ENCODE measurements at places on chromosomes 1 and 21.

DNA sequence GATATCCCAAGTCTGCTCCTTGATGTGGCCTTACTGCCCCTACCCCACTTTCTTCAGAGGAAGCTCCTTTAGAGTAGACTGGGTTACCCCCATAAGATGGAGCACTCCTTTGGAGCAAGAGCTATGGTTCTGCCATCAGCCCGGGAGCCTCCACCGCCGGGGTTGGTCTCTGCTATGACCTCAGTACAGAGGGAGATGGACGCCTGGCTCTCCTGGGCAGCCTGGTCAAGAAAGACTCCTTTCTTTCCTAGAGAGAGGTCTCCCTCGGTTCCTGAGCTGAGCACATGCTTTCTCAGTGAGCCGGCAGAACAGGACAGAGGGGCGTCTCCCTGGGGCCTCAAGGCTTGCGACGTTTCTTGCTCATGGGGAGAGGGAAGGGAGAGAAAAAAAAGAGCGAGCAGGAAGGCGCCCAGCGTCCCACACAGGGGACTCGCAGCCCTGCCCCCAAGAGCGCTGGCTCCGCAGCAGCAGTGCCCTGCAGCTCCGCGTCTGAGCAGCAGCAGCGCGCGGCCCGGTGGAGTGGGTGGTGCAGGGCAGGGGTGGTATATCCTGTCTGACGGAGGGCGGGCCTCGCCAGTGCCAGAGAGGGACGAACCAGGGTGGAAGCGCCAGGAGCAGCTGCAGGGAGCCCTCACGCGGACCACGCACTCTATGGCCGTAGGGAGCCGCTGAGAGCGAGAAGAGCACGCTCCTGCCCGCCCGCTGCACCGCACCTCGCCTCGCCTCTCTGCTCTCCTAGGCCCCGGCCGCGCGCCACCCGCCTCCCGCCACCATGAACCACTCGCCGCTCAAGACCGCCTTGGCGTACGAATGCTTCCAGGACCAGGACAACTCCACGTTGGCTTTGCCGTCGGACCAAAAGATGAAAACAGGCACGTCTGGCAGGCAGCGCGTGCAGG is at the start of gene PKP1:
TSS of gene PKP1 (plus strand) at position 576 of the 899 bp plus-strand sequence. CDS start at position 773, 197 bp downstream.
- DNase-seq = no peak

- no peak for DNase-seq
Observed at GRCh38 chr1:173122344-173122935, 71.7 kb upstream of the TNFSF18 start.

- no peak for DNase-seq
Observed at GRCh38 chr1:68623700-68624099, 126.8 kb upstream of the DEPDC1 start.

DNA sequence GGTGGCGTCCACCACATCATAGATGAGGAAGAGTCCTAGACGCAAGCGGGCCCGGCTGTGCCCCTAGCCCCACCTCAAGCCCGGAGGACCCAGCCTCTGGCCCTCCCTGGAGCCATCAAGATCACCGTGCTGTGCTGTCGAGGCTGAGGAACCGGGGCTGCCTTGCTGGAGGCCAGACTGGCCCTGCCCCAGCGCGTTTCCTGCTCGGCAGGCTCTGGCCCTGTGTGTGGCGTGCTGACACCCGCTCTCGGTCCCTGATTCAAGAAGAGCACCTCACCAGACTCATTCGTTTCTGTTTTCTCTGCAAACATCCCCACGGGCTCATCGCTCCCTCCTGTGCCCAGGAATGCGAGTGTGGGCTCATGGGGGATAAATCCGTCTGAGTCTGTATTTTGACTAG is 51.1 kb downstream of the GLIS1 start:
- DNase-seq = no peak

- DNase-seq = no peak
Observed at GRCh38 chr1:5744341-5744740, 247.9 kb downstream of the NPHP4 start.

DNA sequence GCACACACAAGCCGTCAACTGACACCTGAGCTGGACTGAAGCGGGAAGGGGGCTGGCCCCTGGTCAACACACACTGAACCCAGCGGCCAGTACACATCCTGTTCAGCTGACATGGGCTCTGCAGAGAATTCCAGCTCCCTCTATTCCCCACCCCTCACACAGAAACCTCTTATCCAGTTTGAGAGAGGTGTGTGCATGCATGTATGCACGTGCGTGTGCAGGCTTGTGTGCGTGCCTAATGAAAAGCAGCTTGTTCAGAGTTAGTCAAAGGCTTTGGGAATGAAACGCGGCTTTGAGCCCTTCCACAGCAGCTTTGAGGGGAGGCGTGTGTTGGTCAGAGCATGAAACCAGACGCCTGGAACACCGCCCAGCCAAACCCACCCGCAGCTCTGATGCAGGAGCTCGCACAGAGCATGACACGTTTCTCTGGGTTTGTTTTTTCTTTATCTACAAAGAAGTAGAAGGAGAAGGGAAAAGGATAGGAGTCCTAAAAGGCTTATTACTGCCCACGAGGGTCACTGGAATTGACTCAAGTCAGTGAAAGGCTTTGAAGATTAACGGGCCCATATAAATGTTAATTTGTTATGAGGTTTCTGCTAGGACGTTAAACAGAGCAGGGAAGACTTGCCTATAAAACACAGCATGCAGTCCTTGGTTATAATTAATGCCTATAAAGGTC is 184.2 kb downstream of the ETS2 start:
- DNase-seq = no peak

DNA sequence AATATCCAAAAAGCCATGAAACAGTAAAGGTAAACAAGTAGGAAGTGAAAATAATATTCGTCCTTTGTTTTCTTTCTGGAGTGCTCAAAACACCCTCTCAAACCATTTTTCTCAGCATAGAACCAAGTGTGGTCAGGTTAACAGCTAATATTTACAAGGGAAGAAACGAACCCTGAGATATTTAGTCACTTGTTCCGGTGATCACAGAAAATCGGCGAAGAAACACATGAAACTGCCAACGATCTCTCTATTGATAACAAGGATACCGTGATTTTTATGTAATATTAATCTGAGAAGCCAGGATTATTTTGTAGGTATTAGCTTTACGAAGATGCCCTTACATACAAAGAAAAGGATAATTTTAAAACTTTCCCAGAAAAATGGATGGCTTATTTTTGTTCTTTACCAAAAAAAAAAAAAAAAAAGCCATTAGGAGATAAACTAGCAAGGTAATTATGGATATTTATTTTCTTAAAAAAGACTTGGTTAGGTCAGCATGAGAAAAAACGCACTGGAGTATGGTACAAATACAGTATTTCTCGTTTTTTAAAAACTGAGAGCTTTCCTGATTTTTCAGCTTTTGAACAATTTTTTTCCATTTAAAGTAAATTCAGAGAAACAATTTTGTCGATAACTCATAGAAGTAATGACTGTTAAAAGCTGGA is 107.3 kb upstream of the HNRNPU start:
- DNase-seq = no peak

DNA sequence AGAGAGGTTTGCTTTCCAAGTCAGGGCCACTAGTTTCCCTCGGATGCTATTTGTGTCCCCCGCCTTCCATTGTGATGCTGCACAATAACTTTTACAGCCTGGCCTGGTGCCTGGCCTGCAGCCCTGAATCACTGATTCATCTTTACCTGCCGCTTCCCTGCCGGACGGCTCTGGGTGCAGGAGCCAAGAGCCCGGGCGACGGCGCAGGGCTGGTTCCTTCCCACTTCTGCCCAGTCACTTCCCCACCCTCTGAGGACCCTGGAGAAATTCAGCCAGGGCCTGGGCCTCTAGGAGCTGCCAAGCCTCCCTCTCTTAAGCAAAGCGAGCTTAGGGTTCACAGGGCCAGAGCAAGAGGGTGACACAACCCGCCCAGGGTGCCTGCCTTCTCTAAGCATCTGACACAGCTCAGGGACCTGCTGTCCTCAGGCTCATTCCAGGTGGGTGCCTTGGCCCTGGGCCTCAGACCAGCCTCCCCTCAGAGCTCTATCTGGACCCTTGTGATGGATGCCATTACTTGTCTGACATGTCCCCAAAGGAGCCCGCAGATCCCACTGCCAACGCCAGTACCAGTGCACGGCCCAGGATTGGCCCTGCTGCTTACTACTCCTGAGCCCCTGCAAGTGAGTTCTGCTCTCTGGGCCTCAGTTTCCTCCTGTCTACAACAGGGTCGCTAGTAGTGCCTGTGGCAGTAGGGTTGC is 381.0 kb upstream of the VAMP3 start:
- no peak for DNase-seq

GRCh38 chr21:36518883-36519492 is 39.1 kb upstream of the CLDN14 start:
- DNase-seq = no peak

DNA sequence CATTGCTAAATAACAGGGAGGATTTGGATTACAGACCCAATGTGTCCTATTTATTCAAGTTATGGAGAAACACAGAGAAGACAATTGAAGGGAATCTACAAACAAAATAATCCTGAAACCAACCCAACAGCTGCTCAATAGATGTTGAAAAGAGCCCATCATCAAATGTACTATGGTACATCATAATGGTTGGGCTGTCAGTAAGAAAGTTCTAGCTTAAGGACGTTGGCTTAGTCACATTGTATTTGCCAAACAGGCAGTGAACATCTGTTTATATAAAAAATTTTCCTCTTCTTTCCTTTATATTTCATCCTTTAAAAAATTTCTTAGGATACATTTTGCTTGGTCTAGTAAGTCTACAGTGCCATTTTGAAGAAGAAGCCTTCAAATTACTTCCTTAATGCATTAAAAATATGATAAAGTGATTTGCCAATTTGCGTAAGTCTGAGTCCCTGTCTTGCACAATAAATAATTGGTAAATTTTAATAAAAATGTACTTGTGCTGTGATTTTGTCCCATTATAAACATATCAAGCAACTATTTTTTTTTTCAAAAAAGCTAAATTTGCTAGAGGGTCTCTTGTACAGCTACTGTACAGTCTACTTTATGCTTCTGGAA is 14.4 kb downstream of the MAP3K7CL start:
- no peak for DNase-seq

DNA sequence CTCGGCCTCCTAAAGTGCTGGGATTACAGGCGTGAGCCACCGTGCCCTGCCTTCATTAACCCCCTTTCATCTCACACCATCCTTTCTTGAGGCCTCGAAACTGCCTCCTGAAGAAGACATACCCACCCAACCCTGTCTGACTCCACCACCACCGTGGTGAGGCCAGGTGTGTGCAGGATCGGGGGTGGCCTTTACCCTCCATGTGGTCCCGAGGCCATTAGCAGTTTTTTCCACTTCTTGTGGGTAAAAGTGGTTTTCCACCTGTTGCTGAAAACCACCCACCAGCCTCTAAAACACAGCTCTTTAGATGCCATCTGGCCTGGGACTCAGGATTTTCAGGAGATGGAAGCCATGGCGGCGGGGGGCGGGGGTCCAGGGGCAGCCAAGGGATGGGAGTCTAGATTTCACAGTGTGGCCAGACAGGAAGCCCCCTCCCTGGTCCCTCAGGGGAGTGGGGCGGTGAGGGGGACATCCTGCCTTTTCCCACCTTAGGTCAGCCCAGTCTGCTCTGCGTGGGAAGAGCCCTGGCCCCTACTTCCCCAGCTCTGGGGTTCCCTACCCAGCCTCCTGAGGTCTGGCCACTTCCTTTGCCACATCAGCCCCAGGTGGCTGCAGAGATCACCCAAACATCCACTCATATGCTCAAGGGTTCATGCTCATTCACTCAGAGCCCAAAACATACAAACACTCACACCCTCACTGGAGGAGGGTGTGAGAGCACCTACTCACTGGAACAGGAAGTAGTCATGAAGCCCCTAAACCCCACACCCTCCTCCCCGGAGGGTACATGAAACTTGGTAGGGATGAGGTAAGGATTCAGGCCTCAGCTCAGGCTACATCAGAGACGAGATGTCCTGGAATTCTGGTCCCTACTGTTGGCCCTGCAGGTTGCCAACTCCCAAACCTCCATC is 2.3 kb downstream of the FGR start:
- DNase-seq = no peak

DNA sequence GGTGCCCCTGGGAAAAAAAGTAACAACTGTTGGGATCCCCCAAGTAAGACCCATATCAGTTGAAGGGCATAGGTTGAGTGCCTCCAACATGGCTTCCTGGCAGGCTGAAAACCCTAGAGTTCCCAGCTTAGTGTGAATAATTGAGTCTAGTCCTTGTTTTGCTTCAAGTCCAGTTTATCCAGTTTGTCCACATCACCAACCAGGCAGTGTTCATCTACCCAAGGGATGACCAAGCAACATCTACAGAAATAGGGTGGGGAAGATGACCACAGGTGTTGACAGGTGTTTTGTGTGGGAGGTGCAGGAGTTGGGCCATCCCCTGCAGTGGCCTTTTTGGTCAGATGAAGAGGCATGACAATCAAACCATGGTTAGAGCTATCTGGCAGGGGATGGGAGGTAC is 54.3 kb upstream of the ERO1B start:
- no peak for DNase-seq

GRCh38 chr1:51969038-51969705 is 21.3 kb downstream of the RAB3B start:
- no peak for DNase-seq

- no peak for DNase-seq
Observed at GRCh38 chr1:230243583-230244353, 176.7 kb downstream of the GALNT2 start.

DNA sequence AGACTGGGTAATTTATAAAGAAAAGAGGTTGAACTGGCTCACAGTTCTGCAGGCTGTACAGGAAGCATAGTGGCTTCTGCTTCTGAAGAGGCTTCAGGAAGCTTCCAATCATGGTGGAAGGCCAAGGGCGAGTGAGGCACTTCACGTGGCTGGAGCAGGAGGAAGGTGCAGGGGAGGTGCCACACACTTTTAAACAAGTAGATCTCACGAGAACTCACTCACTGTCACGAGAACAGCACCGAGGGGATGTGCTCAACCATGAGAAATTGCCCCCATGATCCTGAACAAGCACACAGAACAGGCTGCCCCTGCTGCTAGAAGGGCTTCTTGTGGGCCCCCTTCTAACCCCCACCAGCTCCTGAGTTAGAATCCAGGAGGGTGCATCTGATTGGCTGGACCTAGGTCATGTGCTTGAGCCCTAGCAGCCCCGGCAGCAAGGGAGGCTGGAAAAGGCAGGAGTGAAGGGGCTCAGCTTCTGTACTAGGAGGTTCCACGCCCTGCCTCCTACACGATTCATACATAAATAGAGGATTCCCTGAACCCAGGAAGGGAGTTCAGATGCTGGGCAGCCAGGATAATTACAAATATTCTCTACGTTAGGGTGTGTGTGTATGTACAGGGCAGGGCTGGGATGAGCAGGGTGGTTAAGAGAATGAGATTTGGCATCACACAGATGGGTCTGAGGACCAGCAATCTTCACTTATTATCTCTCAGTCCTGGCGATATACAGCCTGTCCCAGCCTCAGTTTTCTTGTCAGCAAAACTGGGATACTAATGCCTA is 72.8 kb upstream of the ATP5PO start:
- DNase-seq = no peak

- DNase-seq = no peak
Observed at GRCh38 chr1:1758692-1759455, 19.4 kb downstream of the NADK start.
